Stimulated activated CD4-positive, alpha-beta T cell treated with anti-CD3 and anti-CD28 coated beads, Interleukin-12 subunit alpha, Interleukin-12 subunit beta, amount 100 ng/mL, for 48 hours (primary cell): ENCODE measurements at places on chromosomes 11 and 22.

DNA sequence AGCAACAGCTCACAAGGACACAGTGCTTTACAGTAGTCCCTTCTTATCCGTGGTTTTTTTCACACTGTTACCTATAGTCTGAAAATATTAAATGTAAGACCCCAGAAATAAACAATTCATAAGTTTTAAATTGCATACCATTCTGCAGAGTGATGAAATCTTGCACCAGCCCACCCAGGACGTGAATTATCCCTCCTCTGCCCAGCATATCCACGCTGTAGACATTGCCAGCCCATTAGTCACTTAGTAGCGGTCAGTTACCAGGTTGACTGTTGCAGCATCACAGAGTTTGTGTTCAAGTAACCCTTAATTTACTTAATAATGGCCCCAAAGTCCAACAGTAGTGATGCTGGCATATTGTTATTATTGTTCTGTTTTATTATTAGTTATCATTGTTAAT lies 3.6 kb downstream of the CLTCL1 start:
- DNase-seq: no peak

GRCh38 chr11:18527512-18527911 lies 770 bp upstream of the TSG101 start:
- no peak for DNase-seq

DNA sequence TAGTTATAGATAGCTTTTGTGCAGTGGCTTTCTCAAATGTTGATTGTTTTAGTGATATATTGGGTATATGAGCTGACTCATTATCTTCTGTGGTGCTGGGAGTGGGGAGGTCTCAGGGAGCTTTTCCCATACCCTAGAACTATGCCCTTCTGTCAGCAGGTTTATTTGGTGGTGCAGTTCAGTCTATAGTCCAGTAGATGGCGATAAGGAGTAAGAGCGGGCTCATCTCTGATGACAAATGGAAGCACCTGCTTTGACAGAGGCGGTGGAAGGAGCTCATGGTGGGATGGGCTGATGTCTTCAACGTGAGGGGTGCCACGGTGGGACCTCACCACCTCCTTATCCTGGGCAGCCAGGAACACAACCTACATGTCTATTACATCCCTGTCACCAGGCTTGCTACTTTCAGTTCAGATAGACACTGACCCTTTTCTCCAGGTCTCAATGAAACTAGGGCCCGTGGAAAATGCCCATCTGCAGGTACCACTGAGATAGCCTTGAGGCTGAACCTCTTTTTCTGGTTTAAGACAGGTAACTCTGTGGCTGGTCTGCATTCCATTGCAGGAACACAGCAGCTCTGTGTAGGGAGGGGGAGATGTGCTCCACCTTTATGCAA lies 13.0 kb upstream of the OR6A2 start:
- DNase-seq: peak; percentile 53

DNA sequence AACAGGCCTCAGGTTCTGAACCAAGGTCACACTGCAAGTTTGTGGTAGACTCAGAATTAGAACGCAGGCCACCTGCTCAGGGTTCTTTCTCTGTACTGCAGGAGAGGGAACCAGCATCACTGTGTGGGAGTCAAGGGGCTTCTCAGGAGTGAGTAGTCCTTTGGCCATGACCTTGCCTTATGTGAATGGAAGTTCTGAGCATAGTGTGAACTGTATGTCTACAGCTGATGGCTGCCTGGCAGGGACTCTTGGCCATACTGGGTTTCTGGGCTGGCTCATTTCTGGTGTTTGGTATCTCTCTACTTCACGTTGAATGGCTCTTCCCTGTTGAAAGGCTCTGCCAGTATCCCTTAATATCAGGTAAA lies 40.1 kb upstream of the TUB start:
- no peak for DNase-seq

DNA sequence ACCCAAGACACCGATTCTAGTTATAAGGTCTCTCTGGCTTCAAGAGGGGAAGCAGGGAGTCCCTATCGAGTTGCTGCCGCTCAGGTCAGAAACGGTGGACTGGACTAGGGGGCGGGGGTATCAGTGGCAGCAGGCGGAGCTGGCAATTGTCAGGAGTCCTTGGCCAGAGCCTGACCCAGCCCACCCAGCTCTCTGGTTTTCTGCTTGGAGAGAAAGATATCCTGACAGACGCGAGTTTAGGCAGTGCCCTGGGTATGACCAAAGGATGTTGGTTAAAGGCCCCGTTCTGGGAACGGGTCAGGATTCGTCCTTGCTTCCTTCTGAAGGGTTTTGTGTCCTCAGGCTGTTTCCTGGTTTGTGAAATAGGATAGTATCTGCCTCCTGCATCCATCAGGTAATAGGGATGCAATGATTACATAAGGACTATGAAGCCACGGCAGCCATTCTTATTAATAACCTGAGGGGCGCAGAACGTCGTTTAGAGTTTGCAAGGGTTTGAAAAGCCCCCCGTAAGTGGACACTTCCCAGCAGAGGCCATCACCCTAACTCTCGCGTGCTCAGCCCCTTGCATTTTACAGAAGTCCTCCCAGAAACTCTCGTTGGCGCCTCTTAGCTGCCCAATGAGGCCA lies 700 bp upstream of the DEPDC5 start:
- DNase-seq: no peak

DNA sequence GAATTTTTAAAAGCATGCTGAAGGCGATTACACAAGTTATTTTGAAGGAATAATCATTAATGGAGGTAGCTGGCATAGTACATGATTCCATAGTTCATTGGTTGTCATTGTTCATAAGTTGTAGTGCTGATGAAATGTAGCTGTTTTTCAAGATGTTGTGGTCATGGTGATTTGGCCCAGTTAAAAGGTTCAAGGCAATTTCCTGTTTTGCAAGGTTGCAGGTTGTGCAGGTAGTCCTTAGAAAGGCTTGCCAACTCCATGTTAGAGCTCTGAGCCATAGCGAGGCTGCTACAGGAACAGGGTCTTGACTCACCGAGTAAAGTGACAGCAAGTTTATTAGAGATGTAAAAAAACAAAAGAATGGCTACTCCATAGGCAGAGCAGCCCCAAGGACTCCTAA lies 95.8 kb upstream of the CHORDC1 start:
- DNase-seq: no peak

DNA sequence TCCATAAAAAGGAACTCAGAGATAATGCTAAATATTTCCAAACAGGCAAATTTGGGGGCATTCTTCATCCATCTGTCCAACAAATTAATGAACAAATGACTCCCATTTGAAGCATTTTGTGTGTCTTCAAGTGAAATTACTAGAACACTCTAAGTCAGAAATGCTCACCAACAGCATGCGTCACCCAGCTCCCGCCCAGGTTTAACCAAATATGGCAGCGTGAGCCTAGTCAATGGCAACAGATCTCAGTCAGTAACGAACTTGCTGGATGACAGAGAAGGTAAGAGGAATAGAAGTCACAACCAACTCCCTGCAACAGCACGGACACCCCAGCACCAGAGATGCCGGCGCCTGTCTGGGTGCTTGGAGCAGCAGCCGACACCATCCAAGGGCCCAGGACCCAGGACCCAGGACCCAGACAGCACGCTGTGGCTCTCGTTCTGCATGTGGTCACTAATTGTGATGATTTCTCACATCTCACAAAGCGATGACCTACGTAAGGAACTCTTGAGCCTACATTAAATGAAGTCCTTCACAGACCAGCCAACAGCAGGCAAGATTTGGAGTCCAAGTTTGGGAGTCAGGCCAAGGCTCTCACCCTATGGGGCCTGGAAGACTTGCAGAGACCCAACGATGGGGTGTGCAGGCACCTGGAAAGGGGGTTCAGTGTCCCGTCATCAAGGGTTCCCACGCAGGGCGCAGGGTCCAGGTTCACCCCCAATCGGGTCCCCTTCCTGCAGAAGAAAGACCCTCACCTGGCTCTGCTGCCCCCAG lies 556.9 kb downstream of the BRD1 start:
- DNase-seq: no peak

DNA sequence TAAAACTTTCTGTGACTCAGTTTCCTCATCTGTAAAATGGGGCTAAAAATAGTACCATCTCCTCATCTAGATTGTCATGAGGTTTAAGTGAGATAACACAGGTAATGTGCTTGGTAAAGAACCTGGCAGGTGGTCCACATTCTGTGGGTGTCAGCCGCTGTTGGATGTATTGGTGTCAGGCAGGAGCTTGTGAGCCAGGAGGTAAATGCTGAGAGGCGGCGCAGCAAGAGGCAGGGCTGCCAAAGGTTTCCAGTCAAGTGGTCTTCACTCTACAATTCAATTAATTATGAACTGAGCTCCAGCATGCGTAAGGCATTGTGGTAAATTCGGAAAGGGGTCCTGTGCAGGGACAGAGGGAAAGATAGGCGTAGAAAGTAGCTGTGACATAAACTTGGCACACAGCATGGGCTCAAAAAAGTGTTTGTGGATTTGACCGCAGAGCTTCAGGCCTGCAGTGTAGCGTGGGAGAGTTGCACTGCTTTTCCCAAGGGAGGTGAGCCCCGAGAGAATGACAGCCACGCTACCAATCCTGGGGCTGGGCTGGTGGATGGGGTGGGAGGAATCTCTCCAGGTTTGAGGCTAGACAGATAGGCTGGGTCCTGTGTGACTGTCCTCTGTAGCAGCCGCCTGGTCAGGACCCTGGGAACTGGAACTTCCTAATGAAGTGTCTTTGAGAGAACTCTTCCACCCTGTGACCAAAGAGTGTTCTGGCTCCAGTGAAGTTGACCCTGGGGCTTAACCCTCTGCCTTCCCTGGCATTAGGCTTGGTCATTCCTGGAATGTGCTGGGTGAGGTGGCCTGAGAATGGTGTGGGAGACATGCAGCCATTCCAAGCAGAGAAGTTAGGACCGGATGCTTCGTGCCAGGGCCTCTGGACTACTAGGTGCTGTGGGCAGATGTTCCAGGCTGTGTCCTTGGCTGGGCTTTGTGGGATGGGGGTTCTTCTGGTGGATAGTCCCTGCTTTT lies 122.4 kb downstream of the FEZ1 start:
- DNase-seq: no peak

GRCh38 chr11:116696381-116696941 lies 76.3 kb downstream of the BUD13 start:
- DNase-seq: no peak

- no peak for DNase-seq
Observed at GRCh38 chr22:31305194-31305593, 12.9 kb upstream of the PIK3IP1 start.

GRCh38 chr11:107118025-107118720 lies 99.9 kb upstream of the GUCY1A2 start:
- DNase-seq: no peak

GRCh38 chr22:47818496-47818895 lies 1056.0 kb downstream of the TBC1D22A start:
- no peak for DNase-seq

GRCh38 chr11:45653277-45653676 lies 12.1 kb downstream of the CHST1 start:
- DNase-seq: no peak

- DNase-seq: no peak
Observed at GRCh38 chr11:102172127-102172848, 62.0 kb downstream of the YAP1 start.
